ENCODE measurements at places on chromosomes 7 and 10.

DNA sequence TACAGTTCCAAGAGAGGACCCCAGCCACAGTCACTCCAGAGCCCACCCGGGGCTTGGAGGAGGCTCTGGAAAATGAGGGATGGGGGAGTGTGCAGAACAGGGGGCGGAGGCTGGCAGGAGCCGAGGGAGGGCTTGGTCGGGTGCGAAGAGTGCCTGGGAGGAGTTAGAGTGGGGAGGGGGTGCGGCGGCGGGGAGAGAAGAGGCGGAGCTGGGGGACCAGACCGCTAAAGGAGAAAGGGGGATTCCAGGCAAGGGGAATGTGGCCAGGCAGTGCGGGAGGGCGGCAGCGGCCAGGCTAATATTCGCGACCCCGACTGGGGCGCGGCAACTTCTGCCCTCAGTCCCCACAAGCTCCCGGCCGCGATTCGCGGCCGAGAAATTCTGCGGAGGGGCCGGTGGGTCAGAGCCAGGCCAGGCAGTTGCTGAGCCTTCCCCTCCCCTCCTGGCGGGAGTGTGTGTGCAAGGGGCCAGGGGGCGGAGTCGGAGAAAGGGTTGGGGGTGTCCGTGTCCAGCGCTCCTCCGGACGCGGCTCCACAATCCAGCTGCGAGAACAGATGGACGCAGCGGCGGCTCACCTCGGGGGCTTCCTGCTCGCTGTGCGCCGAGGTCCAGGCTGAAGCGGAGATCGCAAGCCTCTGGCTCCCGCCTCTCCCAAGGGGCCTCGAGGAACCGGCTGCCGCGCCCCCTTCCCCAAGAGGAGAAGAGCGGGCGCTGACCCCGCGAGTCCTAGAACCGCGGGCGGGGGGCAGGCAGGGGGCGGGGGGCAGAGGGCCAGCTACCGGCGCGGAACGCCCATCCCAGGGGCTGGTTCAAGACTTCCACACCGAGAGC, 612 bp upstream of the SLC18A3 start:
- DNase-seq = no peak

DNA sequence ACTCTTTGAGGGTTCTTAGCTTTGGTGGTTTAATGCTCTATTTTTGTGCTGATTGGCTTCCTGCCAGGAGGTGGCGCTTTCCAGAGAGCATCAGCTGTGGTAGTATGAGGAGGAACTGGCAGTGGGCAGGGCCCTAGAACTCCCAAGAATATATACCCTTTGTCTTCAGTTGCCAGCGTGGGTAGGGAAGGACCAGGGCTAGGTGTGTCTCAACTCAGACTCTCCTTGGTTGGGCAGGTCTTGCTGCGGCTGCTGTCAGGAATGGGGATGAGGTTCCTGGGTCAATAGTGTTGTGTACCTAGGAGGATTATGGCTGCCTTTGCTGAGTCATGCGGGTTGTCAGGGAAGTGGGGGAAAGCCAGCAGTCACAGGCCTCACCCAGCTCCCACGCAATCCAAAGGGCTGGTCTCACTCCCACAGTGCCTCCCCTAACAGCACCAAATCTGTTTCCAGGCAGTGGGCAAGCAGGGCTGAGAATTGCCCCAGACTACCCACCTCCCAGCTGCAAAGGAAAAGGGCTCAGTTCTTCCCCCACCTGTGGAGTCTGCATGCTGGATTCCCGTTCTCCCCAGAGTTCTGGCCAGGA, 191.5 kb downstream of the PHTF2 start:
- no peak for DNase-seq

- DNase-seq = no peak
Measured at GRCh38 chr10:12727832-12728215, 273.7 kb downstream of the CCDC3 start.

DNA sequence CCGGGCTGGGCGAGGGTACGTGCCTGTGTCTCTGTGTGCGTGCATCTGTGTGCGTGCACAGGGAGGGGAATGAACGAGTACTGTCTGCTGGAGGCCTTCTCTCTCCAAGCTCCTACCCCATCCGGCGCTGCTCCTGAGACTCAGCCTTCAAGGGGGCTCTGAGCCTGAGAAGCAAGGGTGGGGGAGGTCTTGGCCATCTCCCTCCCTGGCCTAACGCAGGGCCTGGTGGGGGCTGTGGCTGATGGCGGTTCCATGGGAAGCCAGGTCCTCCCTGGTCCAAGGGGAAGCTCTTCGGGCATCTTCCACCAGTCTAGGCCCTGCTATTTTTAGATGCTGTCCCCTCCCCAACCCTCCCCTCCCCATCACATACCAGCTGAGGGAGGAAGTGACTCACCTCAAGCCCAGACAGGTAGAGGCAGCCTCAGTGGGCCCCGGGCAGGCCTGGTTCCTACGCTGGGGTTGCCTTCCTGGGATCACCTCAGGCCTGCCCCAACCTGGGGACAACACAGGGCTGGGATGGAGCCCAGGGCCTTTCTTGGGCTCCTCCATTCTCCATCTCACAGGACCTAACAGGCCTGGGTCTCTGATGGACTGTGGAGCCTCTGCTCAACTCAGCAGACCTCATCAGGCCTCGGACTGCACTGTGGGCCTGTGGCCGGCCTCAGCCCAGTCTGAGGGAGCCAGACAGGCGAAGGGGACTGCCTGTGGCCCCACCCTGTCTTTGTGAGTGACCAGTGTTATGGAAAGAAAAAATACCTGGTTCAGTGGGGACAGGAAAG, 32.2 kb downstream of the DNAJB12 start:
- DNase-seq = peak; percentile 71

Data from CD4-positive, alpha-beta T cell treated with Interleukin-2 at 100 ng/mL for 4 hours (primary cell).